ENCODE measurements at places on chromosomes 5 and 9.

DNA sequence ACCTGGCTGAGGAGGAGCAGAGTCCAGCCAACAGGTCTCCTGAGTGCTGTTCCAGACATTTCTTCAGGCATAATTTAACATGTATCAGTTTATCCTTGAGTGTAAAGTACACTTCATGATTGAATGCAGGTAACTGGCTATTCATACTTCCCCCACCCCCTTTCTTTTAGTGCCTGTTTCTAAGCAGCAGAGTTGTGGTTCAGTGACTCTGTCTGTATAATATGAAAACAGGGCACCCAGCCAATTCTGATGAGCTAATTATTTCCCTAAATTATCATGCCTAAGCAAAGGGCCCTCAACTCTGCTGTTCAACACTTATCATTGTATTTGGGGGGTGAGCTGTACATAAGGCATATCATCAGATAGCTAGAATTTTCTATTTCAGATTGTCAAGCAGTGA, 51.9 kb upstream of the ZSWIM6 start:
- DNase-seq = no peak

GRCh38 chr5:147483961-147484707, 25.7 kb downstream of the DPYSL3 start:
- no peak for DNase-seq

GRCh38 chr5:96626956-96627355, 35.2 kb upstream of the CAST start:
- no peak for DNase-seq

DNA sequence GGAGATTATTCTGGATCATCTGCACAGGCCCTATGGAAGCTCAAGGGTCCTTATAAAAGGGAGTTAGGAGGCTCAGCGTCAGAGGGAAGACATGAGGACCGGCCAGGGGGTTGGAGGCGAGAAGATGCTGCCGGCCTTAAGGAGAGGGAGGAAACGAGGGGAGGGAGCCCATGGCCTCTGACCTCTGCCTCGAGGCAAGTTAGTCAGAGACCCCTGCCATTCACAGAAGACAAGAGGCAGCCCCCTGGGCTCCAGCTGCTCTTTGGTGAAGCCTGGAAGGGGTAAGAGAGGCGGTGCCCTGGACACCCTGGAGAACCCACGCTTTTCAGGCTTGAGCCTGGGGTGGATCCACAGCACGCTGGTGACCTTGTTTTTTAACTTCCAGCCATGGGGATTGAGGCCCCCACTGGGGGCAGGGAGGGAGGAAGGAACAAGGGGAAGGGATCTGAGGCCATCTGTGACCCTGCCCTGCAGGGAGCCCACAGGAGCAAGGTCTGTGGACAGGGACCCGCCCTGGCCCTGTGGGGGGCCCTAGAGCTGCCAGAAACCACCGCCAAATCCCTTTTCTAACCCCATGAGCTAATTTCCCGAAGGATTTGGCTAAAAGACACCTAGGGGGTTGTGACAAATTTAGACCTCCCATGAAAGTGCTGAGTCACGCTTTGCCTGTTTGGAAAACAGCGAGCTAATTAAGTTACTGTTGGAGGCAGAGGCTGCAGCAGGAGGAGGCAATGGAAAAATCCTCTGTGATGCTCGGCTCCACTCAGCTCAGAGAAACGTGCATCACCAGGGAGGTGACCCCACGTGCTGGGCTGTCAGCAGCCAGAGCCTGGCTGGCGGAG, 49.7 kb downstream of the OLFM1 start:
- DNase-seq = no peak

DNA sequence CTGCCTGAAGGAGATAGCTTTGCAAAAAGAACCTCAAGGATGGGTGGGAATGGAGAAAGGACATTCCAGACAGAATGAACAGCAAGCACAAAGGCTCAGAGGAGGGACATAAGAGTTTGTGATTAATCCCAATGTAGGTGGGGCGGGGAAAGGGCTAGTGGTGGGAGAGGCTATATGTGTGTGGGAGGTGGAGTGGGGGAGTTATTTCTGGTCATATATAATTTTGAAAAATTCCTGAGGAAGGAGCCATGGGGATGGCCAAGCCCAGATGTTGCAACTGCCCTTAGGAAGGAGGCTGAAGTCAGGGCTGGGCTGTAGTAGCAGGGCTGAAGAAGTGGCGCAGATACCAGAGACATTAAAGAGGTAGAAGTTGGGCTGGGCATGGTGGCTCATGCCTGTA, 13.4 kb upstream of the CCL27 start:
- DNase-seq = no peak

- no peak for DNase-seq
Measured at GRCh38 chr5:2022436-2022835, 139.7 kb upstream of the IRX4 start.

- DNase-seq = no peak
Measured at GRCh38 chr5:74870299-74871067, 4.3 kb upstream of the FAM169A start.

DNA sequence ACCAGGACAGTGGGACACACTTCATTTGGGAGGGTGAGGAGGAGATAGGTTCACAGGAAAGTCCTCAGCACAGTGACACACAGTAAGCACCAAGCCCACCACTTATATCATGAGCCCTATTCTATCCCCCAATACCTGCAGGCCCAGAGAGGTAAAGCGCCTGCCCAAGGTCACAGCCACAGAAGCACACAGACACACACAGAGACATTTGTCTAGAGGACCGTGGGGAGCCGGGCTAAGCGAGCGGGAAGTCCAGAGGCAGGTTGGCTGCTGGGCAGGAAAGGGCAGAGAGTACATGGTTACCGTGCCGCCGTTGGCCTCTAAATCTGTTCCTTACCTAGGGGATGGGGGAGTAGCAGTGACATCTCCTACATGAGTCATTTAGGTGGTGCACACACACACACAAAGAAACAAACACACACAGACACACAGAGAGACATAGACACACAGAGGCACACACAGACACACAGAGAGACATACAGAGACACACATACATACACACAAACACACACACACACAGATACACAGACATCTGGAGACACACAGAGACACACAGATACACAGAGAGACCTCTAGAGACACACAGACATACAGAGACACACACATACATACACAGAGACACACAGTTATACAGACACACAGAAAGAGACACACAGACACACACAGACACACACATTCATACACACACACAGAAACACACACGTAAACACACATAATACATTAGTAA, 15.9 kb upstream of the DUSP1 start:
- no peak for DNase-seq

DNA sequence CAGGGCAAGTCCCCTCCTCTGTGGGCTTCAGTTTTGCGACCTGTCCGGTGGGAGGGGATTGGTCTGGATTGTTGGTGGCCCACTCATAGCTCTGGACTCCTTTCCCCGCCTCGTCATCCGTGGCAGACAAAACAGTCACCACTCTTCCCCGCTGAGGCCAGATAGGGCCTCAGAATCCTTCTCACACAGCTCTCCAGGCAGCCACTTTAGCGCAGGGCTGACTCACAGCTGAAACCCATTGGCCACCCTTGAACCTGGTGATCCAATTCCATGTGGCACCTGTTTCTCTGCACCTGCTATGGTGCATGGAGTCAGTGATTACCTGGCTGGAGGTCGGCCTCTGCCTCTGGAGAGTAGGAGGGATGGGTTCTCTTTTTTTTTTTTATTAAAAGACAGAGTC, 15.8 kb upstream of the CACFD1 start:
- no peak for DNase-seq

- DNase-seq = no peak
Measured at GRCh38 chr9:22217254-22217653, 208.1 kb upstream of the CDKN2B start.

DNA sequence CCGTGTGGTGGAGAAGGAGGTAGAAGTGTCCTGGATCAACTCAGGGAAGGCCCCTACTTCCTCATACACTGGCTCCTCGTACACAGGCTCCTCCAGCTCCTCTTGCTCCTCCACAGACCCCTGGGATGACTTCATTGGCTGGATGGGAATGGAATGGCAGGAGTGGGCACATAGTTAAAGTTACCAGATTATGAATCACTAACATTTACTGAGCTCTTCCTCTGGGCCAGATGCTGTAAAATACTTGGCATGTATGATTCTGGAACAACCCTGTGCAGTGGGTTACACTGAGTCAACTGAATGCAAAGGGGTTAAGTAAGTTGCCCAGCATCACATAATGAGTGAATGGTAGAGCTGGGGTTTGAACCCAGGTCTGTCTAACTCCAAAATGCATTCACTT, 3.1 kb upstream of the FCHSD1 start:
- DNase-seq = no peak

DNA sequence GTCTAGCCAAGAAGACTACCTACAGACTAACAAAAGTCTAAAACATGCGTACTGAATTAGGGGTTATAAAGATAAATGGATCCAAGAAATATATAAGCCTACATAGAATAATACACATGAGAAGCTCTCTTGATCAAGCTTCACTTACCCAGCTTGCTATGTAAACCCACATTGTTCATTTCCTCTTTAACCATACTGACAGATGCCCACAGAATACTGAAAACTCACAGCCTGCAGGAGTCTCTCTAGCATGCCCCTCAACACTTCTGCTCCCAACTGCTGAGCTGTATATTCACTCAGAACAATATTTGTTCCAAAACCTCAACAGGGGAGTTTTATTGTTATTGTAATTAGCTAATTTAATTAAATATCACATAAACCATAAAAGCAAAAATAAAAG, 52.4 kb downstream of the RFX3 start:
- DNase-seq = no peak

Measured in GM20000 (cell line).